Breast epithelium (tissue), 4 donors: ENCODE measurements at places on chromosomes 1 and 21. TPM values are rescaled to one million over a fixed set of nuclear protein-coding genes. Genes with fewer than 3 reads are reported as not detected.

DNA sequence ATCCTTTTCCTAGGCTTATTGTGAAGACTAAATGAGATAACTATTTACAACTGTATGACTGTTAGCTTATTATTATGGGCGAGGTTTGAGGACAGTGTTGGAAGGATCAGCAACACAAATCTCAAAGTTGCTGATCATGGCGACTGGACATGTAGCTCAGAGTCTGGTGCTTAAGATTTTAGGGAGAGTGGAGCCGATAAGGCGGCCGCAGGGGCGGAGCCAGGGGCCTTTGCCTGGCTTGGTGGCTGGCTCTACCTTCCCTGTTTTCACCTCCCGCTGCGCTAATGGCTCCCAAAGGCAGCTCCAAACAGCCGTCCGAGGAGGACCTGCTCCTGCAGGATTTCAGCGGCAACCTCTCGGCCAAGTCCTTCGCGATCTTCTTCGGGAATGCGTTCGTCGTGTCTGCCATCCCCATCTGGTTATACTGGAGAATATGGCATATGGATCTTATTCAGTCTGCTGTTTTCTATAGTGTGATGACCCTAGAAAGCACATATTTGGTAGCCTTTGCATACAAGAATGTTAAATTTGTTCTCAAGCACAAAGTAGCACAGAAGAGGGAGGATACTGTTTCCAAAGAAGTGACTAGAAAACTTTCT lies 45.5 kb downstream of the GIPC2 start:
- no peak for DNase-seq

GRCh38 chr21:16594191-16594590 lies 864.4 kb downstream of the USP25 start:
- no peak for DNase-seq

- DNase-seq: no peak
Observed at GRCh38 chr1:186183219-186183618, 191.8 kb downstream of the TPR start.

- no peak for DNase-seq
Observed at GRCh38 chr1:44484155-44484688, 79.2 kb downstream of the RNF220 start.

GRCh38 chr1:2801535-2802291 lies at the start of gene TTC34:
TSS of gene TTC34 (minus strand) at chr1:2801693. CDS start at chr1:2800827, 866 bp downstream.
- DNase-seq: no peak

DNA sequence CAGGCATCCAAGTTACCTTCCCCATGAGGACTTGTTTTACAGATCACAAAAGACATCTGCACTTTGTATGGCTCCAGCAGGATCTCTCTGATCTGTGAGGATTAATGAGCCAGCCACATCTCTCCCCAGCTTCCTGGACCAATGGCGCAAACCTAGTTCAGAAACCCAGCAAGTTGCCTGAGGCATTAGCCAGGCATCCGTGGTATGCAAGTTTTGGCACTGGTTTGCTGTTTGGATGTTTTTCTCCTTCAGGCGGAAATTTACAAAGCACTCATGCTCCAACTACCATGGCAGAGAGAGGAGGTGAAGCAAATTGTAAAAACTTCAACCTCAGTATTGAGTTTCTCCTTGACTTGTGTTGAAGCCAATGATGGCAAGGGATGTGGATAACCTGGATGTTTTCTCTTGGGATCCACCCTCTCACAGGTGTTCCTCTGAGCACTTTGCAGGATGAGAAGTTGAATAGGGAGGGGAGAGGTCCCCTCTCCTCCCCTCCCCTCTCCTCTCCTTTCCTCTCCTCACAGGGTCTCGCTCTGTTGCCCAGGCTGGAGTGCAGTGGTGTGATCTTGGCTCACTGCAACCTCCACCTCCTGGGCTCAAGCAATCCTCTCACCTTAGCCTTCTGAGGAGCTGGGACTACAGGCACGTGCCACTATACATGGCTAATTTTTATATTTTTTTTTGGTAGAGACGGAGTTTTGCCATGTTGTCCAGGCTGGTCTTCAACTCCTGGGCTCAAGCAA lies 25.6 kb upstream of the ENO1 start:
- peak; percentile 92 for DNase-seq

DNA sequence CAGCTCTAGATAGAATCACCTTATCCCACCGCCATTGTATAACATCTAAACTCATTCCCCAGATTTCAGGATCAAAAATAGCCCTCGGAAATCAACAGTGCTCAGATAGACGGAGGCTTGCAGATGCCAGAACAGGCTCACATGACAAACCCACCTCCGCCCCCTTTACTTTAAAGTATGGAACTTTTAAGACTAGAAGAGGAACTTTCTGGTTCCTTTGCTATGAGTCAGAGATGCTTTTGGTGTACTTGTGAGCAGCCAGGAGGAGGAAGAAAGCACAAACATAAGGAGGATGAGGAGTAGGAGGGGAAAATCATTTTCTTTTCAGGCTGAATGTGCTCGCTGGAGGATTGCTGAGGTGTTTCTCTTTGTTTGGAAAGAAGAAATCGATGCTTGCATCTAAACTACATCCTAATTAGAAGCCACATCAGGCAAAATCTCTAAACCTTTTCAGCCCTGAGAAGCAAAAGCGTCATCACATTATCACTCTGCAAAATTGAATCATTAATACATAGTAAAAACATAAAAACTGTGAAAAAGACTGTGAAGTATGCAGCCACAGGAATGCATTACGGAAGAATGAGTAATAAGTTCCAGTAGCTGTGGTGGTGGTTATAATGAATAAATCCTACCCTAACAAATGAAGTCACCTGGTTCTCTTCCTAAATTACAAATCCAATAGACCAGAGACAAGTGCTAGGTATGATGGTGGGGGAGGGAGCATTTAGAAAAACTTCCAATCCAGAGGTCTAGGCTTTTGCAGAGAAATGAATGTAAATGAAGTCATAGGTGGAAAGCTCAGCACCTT lies 251.3 kb downstream of the KCNH1 start:
- no peak for DNase-seq

- DNase-seq: no peak
Observed at GRCh38 chr1:1121611-1122077, 5.8 kb upstream of the C1orf159 start.

The TRIM67 gene
- total RNA-seq: not detected
